AG20443 (cell line): ENCODE measurements at places on chromosomes 11 and 22.

DNA sequence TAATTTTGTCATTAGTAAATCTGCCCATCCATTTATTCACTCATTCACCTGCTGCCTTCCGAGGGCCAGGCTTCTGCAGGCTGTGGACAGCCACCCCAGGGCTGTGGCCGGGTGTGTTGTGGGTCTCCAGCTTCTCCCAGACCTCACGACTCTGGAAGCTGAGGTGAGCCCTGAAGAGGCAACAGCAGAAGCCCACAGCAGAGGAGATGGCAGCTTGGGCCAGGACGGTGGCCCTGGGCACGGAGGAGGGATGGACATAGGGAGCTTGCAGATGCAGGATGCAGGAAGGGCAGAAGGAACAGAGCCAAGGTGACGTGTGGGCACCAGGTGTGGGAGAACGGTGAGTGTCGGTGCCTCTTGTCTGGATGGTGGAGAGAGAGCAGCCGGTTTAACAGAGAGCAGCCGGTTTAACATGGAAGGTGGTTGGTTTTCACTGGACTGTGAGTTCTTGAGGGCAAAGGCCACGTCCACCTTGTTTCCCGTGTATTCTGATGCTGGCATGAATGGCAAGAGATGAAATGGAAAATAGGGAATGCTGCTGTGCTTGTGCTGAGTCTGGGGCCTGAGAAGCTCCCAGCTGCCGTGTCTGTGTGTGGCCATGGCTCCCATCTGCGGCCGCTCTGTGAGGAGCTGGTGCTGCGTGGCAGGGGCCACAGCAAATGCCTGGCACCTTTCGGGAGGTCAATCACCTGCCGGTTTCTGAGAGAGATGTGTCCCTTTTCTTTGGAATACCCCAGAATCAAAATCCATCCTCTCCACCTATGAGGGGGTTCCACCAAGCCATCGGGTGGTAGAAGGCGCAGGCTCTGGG, 669.9 kb downstream of the BRD1 start:
- DNase-seq = no peak

GRCh38 chr22:29335656-29336055, 20.2 kb upstream of the RASL10A start:
- no peak for DNase-seq

DNA sequence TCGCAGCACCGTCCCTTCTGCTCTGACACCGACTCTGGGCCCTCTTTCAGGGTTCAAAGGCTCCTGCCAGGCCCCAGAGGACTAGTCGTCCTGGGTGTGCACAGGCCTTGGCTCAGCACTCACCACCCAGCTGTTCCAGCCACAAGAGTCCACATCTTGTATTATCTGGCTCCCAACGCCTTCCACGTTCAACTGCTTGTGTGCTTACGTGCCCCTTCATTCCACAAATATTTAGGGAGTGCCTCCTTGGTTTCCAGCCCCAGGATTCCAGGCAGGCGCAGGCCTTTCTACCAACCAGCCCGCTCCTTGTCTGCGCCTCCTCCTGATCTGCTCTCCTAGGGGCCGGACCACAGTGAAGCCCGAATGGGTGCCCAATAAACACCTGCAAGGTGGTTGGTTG, 70.9 kb downstream of the SCUBE1 start:
- DNase-seq = peak; percentile 62

GRCh38 chr22:43996170-43996980, 27.7 kb upstream of the PARVB start:
- DNase-seq = no peak

- DNase-seq = peak; percentile 53
These were observed 331.8 kb upstream of the MPPED2 start for GRCh38 chr11:30917859-30918478.

DNA sequence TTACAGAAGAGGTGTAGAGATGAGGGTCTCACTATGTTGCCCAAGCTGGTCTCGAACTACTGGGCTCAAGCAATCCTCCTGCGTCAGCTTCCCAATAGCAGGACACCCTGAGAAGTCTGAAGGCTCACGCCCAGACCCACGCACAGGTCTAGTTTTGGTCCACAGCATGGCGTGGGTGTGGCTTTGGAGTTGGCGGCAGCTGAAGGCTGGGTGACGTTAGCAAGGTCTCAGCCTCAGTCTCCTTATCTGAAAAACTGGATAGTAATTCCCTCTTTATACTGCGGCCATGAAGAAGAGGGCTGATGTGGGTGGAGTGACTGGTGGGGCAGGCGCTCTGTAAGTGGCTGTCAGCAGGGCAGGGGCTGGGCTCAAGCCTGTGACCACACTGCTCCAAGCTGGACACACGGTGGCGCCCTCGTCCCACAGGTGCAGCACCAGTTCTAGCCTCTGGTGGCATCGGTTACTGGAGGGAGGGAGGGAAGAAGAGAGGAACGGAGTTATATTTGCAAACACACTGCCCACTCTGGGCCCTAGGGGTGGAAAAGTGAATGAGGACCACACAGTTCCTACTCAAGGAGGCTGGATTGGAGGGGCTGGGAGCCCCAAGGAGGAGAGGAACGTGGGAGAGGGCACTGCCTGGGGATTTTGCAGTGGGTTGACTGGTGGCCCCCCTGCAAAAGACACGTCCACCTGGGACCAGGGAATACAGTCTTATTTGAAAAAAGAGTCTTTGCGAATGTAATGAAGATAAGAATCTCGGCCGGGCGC, 19.6 kb upstream of the CARD10 start:
- DNase-seq = peak; percentile 95

DNA sequence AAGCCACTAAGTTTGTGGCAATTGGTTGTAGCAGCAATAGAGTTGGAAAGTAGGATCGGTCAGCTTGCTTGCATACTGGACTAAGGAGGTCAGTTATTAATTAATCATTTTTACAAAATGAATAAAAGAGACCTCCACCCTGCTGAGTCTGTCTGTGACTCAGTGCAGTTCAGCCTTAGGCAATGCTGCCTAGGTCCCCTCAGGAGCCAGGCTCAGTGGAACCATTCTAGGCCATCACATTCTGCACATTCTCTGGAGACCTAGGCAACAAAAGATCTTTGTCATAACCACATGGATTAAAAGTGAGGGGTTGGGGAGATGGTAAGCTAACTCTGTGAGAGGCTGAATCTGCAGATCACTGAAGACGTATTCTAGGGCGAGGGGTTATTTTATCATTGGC, 178.7 kb upstream of the CADM1 start:
- DNase-seq = peak; percentile 48

DNA sequence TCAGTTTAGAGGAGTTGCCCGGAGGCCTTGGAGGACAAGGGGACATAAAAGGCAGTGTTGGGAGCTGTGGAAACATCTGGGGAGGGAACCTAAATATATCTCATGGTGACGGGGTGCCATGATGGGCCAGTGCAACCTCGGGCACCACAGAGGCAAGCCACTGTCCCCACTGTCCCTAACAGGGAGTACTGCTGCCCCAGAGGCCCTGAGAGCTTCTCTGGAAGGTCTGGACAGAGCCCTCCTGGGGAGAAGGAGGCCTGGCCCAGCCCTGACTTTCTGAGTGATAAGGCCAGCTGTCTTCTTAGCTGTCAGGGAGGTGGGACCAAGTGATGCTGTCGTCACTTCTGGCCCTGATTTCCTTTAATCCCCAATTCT, 5.5 kb upstream of the P2RY6 start:
- no peak for DNase-seq

DNA sequence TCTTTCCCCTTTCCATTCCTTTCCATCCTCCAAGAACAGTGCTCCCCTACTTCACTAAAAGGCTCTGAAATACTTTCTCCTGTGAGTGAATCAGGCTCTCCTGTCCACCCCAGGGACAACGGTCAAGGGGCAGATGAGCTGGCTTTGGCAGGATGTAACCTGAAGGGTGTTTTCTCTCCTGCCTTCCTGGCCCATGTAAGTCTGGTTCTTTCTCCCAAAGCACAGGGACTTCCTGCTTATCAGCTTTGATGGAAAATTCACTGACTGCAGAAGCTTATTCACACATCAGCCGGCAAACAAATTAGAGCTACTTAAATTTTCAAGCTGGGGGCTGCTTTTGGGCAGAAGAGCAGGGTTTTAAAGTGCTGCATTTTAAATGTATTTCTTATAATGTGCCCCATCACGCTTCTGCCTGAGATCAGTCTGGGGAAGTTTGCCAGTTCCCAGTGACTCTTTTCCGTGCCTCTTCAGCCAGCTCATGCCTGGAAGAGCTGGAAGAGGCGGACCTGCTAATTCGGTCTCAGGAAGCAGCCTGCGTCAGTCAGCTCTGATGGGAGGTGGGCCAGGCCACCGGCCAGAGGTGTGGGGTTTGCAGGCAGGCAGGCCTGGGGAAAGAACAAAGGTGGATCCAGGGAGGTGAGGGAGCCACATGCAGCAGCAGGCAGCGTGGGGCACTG, 140.4 kb upstream of the TBCEL start:
- DNase-seq = peak; percentile 78
